Activated CD4-positive, alpha-beta T cell treated with anti-CD3 and anti-CD28 coated beads, Interleukin-2, amount 50 U/mL, for 1 hour (primary cell): ENCODE measurements at places on chromosomes 3 and 15.

DNA sequence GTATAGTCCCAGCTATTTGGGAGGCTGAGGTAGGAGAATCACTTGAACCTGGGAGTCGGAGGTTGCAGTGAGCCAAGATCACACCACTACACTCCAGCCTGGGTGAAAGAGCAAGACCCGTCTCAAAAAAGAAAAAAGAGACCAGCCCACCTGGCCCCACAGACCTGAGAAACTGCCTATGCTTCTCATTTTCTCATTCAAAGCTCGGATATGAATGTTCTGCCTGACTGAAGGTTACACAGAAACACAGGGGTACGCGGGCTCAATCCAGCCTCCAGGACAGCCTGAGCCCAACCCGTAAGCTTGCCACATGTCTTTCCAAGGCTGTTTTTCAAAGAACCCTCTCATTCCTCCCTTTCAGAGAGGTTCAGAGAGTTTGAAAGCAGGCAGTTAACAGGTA, 9.7 kb upstream of the LRRC15 start:
- DNase-seq = no peak

DNA sequence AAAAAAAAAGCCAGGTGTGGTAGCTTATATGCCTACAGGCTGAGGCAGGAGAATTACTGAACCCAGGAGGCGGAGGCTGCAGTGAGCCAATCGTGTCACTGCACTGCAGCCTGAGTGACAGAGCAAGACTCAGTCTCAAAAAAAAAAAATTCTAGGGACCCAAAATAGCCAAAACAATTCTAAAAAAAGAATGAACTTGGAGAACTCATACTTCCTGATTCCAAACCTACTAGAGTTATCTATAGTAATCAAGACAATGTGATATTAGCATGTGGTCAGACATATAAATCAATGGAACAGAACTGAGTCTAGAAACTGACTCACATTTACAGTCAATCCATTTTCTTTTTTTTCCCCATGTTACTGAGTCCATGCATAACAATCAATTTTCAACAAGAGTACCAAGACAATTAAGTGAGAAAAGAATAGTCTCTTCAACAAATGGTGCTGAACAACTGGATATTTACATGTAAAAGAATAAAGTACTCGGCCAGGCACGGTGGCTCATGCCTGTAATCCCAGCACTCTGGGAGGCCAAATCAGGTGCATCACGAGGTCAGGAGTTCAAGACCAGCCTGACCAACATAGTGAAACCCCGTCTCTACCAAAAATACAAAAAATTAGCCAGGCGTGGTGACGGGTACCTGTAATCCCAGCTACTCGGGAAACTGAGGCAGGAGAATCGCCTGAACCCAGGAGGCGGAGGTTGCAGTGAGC, 11.9 kb downstream of the PRKAR2A start:
- no peak for DNase-seq

DNA sequence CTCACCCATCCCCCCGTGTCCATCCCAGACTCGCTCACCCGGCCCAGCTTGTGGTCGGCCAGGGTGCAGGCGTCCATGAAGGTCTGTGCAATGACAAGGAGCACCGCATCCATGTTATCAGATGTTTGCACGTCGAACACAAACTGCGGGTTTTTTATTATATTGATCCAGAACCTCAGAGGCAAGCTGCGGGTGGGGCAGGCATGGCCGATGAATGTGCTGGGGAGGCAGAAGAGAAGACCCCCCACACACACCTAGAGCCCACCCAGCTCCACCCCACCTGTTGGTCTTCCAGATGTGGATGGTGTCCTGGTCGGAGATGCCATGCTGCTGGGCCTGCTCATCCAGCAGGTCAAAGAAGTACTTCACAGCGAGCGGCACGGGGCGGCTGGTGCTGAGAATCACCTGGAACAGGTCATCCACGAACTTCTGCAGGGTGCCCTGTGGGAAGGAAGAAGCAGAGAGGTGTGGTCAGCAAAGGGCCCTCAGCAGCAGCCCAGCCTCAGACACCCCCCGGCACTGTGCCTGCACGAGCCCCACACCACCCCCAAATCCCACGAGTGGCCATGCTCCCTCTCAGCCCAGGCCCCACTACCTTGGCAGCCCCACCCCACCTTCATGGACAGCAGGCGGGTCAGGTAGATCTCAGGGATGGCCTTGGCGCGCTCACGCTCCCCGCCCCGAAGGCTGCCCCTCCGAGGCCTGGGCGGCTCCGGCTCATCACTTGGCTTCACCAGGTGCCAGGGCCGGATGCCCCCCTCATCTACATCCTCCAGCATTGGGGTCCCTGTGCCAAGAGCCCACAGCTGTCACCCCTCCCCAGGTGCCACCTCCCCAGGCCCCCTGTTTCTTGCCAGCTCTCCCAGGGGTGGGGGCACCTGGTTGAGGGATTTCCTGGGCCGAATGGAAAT, 20.3 kb downstream of the PLXNB1 start:
- no peak for DNase-seq

GRCh38 chr15:71798641-71799040, 11.7 kb upstream of the NR2E3 start:
- DNase-seq = no peak
